ENCODE measurements at places on chromosomes 11 and 22.

- DNase-seq: no peak
These were observed 116.6 kb downstream of the GALNT18 start for GRCh38 chr11:11505190-11505589.

GRCh38 chr11:83726316-83726715, 440.1 kb upstream of the CCDC90B start:
- DNase-seq: no peak

DNA sequence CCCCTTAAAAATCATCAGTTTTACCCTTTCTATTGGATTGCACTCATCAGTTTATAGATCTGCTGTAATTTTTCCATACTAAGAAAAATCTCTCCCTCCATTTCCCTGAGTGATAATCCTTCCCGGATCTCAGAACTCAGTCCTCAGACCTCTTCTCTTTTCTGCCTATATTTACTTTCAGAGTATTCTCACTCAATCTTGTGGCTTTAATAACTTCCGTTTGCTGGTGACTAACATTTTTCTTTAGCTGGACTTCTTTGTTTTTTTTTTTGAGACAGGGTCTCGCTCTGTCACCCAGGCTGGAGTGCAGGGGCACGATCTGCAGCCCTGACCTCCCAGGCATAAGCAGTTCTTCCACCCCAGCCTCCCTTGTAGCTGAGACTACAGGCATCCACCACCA, 10.4 kb downstream of the ATXN10 start:
- DNase-seq: no peak

DNA sequence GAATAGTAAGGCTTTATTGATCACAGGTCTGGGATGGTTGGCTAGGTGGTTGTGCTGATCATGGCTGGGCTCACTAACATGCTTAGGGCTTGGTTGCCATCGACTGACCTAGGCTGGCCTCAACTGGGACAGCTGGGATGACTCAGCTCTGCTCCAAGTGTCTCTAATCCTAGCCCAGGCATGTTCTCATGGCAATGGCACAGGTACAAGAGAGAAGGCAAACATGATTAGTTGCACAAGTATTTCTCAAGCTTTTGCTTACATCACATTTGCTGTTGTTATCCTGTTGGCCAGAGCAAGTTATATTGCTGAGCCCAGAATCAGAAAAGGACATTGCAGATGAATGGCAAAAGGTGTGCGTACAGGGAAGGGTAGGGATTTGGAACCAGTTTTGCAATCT, 68.5 kb upstream of the SLC35C1 start:
- peak; percentile 6 for DNase-seq

DNA sequence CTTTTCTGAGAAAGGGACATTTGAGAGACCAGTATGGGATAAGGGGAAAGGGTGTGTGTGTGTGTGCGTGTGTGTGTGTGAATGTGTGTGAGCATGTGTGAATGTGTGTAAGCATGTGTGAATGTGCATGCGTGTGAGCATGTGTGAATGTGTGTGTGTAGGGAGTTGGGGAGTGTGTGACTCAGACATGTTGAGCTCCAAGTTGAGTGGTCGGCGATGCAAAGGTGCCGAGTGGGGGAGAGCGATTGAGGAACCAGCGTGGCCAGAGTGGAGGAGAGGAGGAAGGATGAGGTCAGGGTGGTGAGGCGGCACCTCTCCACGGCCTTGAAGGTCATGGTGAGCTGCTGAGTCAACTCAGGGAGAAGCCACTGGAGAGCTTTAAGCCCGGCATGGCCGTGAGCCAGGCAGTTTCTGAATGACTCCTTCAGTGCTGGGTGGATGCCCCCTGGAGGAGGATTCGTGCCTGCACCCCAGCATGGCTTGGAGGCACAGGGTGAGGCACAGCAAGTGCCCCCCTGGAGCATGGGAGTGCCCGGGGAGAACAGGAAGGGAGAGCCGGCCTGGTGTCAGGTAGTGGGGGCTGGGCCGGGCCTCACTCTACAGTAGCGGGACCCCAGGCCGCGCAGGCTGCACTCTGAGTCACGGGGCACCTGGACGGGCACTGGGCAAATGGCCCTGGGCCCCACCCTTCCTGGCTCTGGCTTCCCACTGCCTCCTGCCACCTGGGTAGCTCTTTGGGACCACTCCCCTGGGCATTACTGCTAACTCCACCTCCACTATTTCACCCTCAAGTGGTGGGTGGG, 8.2 kb upstream of the CCDC88B start:
- peak; percentile 84 for DNase-seq

DNA sequence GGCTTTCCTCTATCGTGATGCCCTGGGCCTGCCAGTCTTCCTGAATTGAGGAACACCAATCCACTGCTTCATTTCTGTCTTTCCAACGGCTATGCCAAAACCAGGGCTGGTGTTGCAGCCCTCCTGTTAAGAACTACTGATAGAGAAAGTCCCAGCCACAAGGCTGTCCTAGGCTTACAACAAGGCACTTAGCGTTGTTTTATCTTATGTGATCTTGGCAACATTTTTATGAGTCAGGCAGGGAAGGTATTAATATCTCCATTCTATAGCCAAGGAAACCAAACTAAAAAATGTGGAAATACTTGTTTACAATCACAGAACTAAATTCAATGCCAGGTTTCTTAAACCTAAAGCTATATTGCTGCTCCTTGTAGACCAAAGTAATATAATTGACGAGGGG, 89.9 kb upstream of the AMOTL1 start:
- DNase-seq: no peak

DNA sequence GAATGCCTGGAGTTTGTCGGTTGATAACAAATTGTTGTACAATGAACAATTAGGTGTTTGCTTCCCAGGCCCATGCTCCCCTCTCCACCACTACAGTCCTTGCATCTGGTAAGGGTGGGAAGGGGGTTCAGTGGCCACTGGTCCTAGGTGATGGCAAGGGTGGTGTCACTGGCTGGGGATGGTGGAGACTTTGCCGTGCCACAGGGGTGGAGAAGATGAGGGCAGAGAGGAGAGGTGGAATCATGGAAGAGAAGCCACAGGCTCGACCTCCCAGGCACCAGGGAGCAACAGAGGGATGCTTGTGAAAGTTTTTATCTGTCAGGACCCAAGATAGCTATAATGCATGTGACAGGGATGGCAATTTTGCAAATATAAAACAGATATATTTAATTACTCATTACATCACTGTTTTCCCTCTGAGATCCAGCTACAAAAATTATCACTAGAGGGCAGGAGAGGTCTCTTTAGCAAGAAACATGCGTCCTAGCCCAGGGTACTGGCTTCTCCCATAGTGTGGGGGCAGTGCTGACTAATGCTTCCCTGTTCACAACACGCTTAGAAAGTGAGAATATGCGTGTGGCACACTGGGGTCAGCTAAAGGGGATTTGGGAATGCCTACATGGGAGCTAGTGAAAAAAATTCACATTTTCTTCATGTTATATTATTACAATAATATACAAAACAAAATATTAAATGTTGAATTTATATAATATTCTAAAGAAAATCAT, 49.0 kb upstream of the AMPD3 start:
- DNase-seq: peak; percentile 89

GRCh38 chr11:10268746-10269488, 25.1 kb downstream of the SBF2 start:
- DNase-seq: no peak

- DNase-seq: no peak
These were observed 11.6 kb downstream of the FADS2 start for GRCh38 chr11:61839742-61840141.

DNA sequence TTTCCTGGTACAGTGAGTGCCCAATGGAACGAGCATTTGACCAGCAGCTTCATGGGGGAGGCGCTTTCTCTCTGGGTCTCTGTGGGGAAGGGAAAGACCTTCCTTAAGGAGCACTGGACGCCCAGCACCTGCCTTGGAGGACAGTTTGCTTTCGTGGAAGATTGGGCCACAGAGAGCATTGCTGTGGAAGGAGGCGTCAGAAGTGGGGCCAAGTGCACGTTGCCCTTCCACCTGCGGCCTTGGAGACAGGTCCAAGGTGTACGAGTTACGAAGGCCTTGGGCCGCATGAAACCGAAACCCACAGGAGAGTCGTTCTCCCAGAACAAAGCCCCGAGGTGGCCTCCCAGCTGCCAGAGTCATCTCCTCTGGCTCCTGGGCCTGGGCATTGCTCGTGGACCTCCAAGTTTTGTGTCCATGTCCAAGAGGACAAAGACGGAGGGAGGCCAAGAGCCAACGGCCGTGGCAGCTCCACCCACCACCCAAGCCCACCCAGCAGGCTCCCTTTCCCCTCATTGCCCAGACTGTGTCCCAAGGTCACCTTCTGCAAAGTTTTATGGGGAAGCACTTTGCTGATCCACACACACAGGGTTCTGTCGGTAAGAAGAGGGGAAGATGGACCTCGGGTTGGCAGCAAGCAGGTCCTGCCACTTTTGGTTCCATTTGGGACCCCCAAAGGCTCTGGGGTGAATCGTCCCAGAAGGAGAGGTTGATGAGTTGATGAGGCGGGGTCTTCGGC, 5.8 kb upstream of the NLRP6 start:
- no peak for DNase-seq

DNA sequence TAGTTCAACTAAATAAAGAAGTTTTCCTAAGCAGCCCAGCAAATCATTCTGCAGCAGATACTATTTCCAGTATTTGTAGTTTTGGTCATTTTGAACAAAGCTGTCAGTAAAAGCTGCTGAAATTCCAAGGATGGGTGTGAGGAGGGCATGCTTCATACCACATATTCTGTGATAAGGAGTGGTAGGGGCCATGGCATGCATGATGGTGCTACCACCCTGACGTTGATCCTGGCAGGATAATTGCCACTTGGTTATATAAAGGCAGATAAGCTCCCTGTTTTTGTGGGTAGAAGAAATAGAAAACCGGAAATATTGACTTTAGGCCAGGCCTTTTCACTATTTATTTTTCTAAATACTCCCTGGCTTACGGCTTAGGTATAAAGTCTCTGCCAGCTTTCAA, 33.1 kb upstream of the L3MBTL2 start:
- DNase-seq: no peak

DNA sequence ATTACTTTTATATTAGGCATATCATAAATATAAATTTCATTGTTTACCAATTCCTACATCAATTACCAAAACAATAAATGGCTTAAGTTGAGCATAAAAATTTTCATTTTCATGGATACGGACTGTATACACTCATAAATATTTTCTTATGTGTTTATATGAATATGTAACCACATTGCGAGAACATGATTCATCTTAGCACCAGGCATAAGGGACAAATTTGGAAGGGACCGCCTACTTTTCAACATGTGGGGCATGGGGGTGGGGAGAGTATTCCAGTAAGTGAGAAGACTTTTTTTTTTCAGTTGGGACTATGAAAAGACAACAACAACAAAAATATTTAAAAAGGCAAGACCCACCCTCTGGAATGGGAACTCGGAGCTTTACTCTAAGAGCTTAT, 296.1 kb downstream of the RAB38 start:
- peak; percentile 82 for DNase-seq

- DNase-seq: no peak
These were observed 2.2 kb downstream of the INPP5J start for GRCh38 chr22:31124811-31125465.

DNA sequence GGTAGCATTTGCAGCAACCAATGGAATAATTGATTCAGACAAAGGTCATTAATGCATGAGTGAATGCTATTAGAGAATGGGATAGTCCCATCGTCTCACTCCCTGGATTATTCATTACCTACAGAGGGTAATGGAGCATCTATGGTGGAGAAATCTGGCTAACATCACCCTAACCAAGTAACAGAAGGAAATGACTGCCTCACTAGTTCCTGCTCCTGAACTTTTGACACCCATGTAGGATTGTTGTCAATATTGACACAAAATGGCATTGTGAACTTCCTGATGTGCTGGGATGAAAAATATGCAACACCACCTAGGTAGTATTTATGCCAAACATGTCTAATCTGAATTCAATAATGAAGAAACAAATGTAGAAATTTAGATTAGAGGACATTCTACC, 44.0 kb upstream of the KIRREL3 start:
- no peak for DNase-seq

DNA sequence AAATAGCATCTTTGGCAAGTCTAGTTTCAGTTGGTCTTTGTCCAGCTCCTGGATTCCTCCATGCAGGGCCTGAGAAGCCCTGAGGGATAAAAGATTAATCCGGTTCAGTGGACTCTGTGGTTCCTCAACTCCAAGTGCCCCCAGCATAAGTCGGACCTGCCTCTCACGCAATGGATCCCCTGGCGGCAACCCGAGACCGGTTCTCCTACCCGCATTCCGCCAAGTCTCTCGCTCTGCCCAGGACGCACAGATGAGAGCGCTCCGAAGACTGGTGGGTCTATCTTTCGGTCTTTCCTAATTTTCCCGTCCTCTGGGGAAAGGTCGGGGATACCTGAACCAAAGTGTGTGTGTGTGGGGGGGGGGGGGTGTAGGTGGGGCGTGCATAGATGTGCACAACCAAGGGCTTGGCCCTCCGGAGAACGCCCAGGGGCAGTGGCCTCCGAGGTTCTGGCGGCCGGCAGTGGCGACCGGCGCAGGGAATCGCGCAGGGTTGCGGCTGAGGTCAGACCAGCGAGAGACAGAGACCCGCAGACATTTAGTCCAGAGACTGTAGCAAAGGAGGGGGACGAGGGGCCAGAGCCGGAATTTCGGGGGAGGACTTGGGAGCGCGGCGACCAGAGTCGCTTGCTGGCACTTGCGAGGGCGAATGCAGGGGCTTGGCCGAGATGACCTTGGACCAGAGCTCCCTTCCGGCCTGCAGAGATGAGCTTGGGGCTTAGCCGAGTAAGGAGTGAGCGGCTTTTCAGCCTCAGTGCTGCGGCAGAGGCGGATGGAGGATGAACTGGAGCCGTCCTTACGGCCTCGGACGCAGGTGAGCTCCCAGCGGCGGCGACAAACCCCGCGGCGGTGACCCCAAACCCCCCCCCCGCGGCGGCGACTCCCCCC, 712 bp upstream of the SLC2A11 start:
- peak; percentile 45 for DNase-seq

DNA sequence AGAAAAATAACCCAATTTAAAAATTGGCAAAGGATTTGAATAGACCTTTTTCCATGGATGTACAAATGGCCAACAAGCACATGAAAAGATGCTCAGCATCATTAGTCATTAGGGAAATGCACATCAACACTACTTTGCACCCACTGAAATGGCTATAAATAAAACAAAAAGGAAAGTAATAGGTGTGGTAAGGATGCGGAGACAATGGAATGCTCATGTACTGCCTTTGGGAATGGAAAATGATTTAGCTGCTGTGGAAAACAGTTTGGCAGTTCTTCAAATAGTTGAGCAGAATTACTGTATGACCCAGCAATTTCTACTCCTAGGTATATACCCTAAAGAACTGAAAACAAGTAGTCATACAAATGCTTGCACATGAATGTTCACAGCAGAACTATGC, 37.4 kb downstream of the LARGE2 start:
- DNase-seq: peak; percentile 47

DNA sequence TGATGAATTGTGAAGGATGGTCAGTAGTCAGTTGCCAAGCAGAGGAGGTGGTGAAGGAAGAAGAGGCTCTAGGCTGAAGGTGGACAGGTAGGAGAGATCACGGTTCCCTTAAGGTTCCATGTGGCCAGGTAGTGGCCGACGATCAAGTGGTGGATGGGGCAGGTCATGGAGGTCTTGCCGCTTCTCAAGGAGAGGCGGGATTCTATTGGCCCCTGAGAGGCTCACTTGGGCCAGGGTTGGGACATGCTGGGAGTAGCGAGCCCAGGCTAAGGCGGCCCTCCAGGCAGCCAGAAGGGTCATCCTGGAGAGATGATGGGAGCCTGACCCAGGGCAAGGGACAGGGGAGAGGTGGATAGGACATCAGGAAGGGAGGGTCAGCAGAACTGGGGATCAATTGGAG, 20.9 kb upstream of the TMPRSS4 start:
- DNase-seq: no peak
